Activated CD4-positive, CD25-positive, alpha-beta regulatory T cell treated with anti-CD3 and anti-CD28 coated beads, Interleukin-2, amount 50 U/mL, for 24 hours (primary cell): ENCODE measurements at places on chromosomes 4 and X.

DNA sequence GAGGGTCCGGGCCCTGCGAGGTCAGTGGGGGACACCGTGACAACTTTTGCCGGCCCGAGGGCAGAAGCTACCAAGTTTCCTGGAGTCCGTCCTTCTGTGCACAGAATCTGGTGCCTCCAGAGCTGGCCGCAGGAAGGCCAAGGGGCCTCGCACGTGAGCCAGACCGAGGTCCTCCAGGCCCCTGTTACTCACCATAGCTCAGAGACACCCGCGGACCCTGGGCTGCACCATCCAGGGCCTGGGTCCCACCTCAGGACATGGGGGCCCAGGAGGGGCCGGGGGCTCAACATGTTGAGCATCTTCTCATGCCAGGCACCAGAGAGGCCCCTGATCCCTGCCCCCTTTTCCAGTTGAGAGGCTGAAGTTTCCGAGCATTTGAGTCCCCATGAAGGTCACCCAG lies 87.9 kb downstream of the HMX1 start:
- ATAC-seq = no peak

DNA sequence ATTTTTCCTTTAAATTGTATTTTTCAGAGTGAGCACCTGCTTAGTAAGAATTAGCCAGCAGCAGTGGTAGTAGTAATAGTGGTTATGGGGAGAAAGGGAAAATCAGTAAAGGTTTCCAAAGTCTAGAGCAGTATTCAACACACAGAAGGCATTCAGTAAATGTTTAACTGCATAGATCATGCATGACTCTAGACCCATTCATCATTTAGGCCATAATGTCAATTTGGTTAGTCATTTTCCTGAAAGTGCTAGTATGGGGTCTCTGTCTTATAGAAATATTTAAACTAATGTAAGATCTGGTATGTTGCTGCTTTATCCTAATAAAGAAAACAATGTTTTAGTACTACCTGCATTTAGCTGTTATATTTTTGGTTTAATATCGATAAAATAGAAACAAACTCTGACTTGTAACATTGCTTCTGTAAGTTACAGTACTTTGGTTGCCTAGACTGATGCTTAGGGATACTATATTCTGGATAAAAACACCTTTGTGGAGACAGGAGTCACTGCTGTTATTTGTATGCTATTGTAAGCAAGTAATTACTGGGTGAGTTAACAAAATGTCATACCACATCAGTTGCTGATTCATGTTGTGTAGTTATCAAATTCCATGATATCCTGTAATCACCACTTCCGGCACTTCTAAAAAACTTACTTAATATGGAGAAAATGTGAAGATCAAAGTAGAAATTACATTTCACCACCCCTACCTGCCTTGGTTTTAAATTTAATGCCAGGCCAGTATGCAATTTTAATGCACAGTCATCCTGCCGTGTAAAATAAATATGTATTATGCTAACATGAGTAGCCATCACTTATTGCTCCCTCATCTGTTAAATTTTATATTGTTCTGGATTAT lies 115.8 kb upstream of the BMPR1B start:
- no peak for ATAC-seq

DNA sequence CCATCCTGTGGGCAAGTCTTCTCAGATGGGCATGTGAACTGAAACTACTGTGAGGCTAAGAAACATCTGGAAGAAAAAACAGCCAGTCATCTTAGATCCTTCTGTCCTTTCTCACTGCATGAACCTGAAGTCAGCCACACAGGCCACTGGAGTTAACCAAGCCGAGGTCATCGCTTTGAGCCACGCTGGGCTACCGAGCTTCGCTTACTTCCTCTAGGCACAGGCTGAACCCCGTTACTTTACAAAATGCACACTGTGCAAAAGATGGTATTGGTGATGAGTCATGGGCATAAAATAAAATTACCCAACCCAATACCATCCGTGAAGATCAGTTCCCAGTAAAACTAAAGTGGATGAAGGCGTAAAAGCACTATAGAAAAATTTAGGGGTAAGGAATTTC lies 86.2 kb downstream of the MTMR1 start:
- no peak for ATAC-seq

DNA sequence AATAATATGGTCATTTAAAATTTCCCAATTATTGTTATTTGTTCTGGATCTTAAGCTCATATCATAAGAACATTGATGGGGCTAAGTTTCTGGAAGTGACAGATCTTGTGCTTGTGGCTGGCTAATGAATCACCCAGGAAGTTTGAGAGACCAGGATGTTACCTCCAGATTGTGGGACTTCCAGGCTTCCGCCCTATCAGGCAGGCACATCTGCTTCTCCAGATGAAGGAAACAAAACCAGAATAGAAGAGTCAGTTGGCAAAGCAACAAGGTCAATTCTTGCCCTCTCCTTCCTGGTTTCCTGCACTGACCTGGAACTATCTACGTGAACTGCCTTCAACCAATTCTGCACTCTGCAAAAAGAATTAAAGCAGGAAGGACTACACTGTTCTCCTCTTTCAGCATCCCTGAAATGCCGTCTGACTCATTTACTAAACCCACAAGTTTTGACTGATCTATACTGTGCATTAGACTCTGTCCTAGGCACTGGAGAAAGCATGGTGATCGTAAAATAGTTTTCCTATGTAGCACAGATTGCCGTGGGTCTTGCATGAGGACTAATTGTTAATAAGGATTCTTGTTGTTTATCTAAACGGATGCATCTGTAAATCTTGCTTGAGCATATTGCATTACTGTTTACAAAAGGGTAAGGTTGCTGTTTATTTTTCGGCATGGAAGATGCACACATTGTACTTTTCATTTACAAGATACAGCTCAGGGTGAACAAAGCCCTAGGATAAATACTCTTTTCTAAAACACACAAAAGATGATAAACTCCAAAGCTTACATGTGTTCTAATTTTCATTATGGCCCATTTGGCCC lies 74.6 kb downstream of the AMELX start:
- ATAC-seq = no peak

GRCh38 chr4:167380964-167381363 lies 146.7 kb upstream of the SPOCK3 start:
- ATAC-seq = no peak

DNA sequence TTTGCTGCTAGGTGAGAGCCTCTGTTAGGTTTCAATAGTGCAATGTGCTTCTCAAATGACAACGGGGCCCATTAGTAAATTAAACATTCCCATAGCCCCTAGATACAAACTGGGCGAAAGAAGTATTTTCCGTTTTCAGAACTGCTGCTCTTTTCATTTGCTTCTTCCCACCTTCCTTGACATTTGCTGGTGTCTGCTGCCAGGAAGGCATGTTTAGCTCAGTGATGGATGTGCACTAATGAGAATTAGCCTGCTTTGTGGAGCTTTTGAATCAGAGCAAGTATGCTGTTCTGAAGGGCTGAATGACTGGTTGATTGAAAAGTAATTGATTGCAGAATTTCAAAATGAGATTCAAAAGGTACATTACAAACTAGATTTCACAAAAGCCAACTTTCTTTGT lies 57.0 kb downstream of the SHROOM3 start:
- no peak for ATAC-seq

DNA sequence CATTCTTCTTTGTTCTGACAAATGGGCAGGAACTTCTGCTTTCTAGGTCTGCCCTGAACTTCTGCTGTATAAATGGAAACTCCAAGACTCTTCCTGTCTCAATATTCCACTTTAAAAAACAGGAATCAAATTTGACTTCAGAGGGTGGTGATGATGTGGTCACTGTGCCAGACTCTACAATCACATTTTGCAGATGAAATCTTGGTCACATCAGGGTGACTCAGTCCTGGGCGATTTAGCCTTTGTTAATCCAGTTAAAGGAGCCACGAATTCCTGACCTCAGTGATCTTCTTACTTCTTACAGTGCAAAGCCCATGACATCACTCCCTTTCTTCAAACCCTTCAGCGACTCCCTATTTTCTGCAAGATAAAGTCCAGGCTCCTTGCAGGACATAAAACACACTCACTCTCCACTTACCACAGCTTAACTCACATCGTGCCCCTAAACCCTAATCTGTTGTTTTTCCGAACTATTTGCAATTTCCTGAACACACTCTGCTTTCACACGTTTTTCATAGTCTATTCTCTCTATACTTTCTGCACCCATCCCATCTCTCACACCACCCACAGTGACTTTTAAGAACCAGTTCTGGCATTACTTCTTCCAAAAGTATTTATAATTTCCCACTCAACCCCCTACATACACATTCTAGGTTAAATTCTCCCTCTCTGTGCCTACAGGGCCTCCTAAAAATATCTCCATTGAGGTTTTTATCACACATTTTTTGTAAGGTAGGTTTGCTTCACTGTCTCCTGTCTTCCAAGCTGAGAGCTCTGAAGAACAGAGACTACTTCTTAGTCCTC lies 11.1 kb downstream of the GASK1B start:
- no peak for ATAC-seq

- ATAC-seq = no peak
These were observed 180.2 kb downstream of the ARAP2 start for GRCh38 chr4:36064117-36064516.

GRCh38 chr4:8510191-8510590 lies 69.6 kb downstream of the TRMT44 start:
- no peak for ATAC-seq

GRCh38 chr4:146814750-146815149 lies 130.9 kb downstream of the TTC29 start:
- no peak for ATAC-seq

GRCh38 chr4:141254326-141254725 lies 33.6 kb downstream of the ZNF330 start:
- ATAC-seq = no peak

- ATAC-seq = no peak
These were observed 1323.1 kb downstream of the PCDH7 start for GRCh38 chr4:32043248-32043633.

DNA sequence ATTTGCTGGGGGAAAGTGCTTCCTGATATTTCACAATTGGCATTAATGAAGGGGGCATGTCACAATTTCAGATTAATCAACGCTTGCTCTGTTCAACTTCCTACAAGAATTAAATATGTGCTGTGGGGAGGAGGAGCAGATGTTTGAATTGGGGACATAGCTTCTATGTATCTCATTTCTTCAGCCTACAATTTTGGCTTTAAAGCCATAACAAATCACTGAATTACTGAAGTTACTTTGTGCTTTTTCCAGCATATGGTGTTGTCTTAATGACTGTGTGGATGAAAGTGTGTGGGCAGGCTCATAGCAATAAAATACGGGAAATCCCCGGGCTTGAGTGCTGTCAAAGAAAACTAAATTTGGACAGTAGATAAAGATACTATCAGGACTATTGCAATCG lies 813 bp downstream of the TLR7 start:
- ATAC-seq = no peak

DNA sequence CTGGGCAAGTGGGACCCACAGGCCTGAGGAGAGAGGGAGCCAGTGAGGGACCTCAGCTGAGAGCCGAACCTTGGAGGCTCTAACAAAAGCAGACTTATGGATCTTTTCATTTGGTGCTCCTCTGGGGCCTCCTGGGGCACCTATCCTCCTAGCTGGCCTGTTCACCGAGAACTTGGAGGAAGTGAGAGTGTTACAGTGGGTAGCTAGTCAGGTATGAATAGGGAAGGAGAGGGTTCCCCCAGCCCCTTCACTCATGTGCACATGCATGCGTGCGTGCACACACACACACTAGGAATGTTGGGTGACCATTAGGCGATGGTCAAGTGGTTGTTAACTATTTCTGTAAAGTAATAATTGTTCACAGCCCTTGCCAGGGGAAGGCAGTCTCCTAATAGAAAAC lies 18.6 kb upstream of the TMEM185A start:
- no peak for ATAC-seq

GRCh38 chr4:55386840-55387239 lies 8.9 kb upstream of the TMEM165 start:
- no peak for ATAC-seq

GRCh38 chr4:124201636-124202035 lies 510.9 kb downstream of the ANKRD50 start:
- no peak for ATAC-seq

DNA sequence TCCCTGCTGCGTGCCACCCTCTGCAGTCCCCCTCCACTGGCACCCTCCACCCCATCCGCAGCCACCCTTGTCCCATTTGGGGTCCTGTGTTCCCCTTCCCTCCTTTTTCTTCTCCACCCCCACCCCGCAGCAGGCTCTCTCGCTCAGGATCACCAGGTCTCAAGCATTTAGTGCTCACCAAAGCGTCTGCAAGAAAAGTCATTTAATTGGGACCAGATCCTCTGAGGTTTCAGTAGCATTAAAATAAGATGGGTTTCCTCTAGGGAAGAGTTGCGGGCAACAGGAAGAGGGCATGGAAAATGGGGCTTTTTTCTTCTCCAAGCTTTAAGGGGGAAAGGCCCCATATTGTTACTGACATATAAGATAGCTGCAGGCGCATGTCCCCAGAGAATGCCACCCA lies 4.9 kb upstream of the HAUS7 start:
- ATAC-seq = no peak

DNA sequence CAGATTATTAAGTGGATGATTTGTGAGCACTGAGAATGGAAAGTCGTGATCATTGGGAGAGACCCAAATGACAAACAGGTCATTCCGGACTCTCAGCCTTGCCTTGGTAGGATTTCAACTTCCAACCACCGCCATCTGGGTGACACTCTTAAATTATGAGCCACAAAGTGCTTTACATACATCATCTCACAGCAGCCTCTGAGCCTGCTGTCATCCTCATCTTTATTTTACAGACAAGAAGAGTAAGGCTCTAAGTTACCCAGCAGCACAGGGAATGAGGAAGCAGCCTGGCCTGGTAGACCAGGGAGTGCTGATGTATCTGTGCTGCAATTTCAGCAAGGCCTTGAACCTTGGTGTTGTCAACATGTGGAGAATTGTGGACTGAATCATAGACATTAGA lies 105.8 kb upstream of the TRIM2 start:
- ATAC-seq = no peak

GRCh38 chr4:156958276-156959074 lies 13.1 kb downstream of the PDGFC start:
- ATAC-seq = no peak

DNA sequence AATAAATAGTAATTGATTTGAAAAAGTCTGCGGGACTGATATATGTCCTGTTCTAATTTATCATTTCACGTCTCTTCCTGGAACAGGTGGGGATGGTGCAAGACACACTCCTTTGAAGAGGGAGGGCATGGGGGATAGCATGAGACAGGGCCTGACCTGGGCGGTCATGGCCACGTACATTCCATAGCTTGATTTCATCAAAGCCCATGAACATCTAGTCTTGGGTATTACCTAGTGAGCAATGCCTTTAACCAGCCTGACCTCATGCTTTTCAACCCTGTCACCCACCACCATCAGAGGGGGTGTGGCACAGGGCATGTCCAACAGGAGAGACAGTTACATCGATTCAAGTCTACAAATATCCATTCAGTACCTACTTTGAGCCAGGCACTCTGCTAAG lies 52.3 kb upstream of the HOPX start:
- ATAC-seq = no peak

GRCh38 chrX:81390237-81390636 lies 188.3 kb downstream of the SH3BGRL start:
- ATAC-seq = no peak

GRCh38 chr4:6095023-6095752 lies 77.0 kb upstream of the C4orf50 start:
- peak; percentile 44 for ATAC-seq

- peak; percentile 55 for ATAC-seq
These were observed 615 bp downstream of the NEXMIF start for GRCh38 chrX:74924449-74925224.
